ENCODE measurements at places on chromosomes 13 and 19. TPM values are rescaled to one million over a fixed set of nuclear protein-coding genes. Genes with fewer than 3 reads are reported as not detected.

C13orf42 gene
- total RNA-seq = not detected

DNA sequence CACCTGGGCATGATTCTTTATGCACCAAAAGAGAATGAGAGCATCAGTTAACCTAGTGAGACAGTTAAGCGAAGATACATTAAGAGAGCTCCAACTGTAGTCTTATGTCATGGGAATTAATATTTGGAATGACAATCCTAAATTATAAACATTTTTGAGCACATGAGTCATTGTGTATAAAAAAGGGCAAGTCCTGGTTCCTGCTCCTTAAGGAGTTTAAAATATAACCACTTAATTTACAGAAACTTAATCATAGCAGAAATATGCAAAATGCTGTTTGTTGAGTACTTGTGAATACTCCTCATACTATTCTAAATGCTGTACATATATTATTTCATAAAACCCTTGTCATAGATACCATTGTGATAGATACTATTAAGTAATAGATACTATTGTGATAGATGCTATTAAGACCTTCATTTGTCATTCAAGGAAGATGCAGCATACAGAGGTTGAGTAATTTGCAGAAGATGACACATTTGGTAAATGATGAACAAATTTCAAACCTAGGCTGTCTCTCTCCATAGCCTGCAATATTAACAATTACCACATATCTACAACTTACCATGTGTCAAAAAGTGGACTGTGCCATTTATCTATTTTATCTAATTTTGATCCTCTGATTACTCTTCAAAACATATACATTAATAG, 301.0 kb downstream of the TBC1D4 start:
- no peak overlapping the region for H3K27ac ChIP-seq
- H3K4me1 ChIP-seq = no peaks in the 10 kb centered on the region
- no peaks in the 10 kb centered on the region for H3K36me3 ChIP-seq

GRCh38 chr13:80314711-80315653, 25.9 kb downstream of the SPRY2 start:
- no peak overlapping the region for H3K4me3 ChIP-seq
- no peaks in the 10 kb centered on the region for H3K27me3 ChIP-seq
- H3K27ac ChIP-seq = no peak overlapping the region
- no peak for DNase-seq
- H3K4me1 ChIP-seq = no peaks in the 10 kb centered on the region

DNA sequence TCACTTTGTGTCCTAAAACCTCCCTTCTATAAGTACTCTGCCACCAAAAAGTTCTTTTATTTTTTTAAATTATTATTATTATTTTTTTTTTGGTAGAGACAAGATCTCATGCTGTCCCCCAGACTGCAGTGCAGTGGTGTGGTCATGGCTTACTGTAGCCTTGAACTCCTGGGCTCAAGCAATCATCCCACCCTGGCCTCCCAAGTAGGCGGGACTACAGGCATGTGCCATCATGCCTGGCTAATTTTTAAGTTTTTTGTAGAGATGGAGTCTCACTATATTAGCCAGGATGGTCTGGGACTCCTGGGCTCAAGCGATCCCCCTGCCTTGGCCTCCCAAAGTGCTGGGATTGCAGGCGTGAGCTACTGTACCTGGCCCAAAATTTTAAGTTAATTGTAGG, 29.1 kb upstream of the GPI start:
- peaks cover 6% of the 10 kb centered on the region for H3K4me1 ChIP-seq
- no peak overlapping the region for H3K4me3 ChIP-seq
- H3K27ac ChIP-seq = no peak overlapping the region
- H3K27me3 ChIP-seq = no peaks in the 10 kb centered on the region
- H3K36me3 ChIP-seq = peaks cover 22% of the 10 kb centered on the region

DNA sequence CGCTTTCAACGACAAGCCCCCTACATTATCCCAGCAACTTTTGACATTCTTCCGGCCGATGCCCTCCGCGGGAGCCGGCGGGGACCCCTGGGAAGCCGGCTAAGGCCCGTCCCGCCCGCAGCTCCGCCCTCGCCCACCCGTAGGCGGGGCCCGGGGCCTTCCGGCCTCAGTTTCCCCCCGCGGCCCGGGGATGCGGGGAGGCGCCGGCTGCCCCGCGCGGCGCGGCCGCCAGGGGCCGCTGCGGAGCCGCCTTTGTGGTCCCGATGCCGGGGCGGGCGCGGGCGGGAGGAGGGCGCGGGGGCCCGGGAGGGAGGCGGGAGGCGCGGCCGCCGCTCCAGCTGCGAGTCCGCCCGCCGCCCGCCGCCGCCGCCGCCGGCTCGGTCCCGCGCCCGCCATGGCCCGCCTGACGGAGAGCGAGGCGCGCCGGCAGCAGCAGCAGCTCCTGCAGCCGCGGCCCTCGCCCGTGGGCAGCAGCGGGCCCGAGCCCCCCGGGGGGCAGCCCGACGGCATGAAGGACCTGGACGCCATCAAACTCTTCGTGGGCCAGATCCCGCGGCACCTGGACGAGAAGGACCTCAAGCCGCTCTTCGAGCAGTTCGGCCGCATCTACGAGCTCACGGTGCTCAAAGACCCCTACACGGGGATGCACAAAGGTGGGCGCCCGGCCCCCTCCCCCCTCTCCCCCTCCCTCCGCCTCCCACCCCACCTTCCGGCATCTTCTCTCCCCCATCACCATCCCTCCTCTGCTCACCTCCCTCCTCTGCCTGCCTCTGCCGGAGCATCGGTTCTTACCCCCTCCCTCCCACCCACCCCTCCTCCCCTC, at the start of gene CELF5:
CELF5 (plus strand) TSS at position 316 of the 823 bp plus-strand sequence; CDS start at position 395, 79 bp downstream.
- H3K36me3 ChIP-seq = no peaks in the 10 kb centered on the region
- DNase-seq = peak; percentile 24
- H3K4me1 ChIP-seq = no peaks in the 10 kb centered on the region

DNA sequence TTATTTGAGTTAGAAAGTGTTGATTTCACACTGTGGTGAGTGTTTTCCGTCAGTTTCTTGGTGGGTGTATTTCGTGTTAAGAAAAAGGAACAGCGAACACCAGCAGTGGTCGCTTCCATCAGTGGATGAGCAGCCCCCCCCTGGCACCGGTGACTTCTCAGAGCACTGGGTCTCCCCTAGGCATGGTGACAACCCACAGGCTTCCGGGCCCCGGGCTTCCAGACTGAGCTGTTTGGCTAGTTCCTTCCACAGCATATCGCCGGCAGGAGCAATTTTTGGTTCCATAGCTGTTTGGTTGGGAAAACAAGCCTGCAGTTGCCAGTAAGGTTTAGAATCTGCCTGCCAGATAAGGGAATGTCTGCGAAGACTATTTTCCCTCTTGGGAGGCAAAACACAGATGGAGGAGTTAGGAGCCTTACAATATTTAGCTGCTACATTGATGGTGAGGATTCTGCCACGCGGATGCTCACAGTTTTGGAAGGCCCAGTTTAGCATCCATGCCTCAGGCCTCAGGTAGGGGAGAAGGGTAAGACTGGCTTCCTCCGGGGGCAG, 18.7 kb upstream of the ZNF536 start:
- no peak overlapping the region for H3K4me3 ChIP-seq
- DNase-seq = no peak
- no peak overlapping the region for H3K27ac ChIP-seq
- no peaks in the 10 kb centered on the region for H3K36me3 ChIP-seq
- H3K27me3 ChIP-seq = no peaks in the 10 kb centered on the region
- H3K4me1 ChIP-seq = peaks cover 2% of the 10 kb centered on the region

FAM83E gene
- 4.3 TPM for total RNA-seq

B3GLCT gene
- 4.7 TPM for total RNA-seq

DNA sequence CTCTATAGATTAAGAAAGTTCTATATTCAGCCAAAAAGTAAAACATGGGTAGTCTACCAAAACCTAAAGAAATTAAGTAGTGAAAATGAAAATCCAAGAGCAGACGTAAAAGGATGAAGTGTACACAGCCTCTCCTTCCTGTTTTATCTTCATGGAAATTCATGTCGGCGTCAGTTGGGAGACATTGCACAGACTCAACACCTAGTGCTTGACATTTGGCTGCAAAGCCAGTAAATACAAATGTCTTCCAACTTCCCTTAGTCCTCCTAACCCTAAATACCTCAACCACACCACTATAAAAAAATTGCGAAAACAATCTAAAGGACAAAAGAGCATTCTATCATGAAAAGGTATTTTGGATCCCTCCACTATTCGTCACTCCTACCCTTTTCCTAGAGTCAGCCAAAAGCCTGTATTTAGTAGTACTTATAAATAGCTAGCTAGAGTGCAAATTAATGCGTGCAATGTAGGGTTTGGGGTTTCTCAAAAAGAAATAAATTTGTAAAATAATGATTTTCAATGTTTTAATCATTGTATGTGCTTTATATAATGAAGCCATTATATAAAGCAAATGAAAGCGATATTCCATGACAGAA, 56.4 kb upstream of the TRPC4 start:
- H3K27me3 ChIP-seq = no peaks in the 10 kb centered on the region
- no peaks in the 10 kb centered on the region for H3K36me3 ChIP-seq
- H3K4me3 ChIP-seq = no peak overlapping the region
- no peaks in the 10 kb centered on the region for H3K4me1 ChIP-seq
- H3K27ac ChIP-seq = no peak overlapping the region
- DNase-seq = no peak

GRCh38 chr19:48656840-48657474, 11.0 kb upstream of the CA11 start:
- peaks cover 9% of the 10 kb centered on the region for H3K4me1 ChIP-seq
- H3K27me3 ChIP-seq = peaks cover 3% of the 10 kb centered on the region
- no peak overlapping the region for H3K27ac ChIP-seq
- no peak overlapping the region for H3K4me3 ChIP-seq
- no peak for DNase-seq

DNA sequence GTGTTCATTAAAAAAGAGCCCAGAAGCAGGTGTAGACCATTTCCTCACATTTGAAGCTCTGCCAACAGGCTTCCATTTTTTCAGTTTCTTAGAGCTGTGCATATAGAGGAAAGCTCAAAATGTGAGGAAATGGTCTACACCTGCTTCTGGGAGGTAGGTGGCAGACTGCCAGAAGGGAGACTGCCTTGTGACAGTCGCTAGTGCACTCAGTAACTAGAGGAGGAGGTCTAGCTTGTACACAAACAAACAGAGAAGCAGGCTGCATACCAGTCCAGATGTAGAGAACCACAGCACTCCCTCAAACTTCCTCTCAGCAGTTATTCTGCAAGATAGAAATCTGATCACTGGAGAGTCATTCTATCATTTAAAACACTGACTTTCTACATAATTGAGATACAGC, 800.2 kb downstream of the EFNB2 start:
- H3K4me3 ChIP-seq = no peak overlapping the region
- no peaks in the 10 kb centered on the region for H3K36me3 ChIP-seq
- H3K27me3 ChIP-seq = no peaks in the 10 kb centered on the region
- DNase-seq = no peak
- no peaks in the 10 kb centered on the region for H3K4me1 ChIP-seq

GRCh38 chr13:90830782-90831181, 516.7 kb upstream of the MIR17HG start:
- no peaks in the 10 kb centered on the region for H3K4me1 ChIP-seq
- H3K36me3 ChIP-seq = no peaks in the 10 kb centered on the region
- H3K27me3 ChIP-seq = no peaks in the 10 kb centered on the region
- DNase-seq = no peak

Data from activated T-helper 2 cell treated with anti-CD3 and anti-CD28 coated beads, Interferon-gamma antibody, Interleukin-2, Interleukin-4, amounts not matched to agents 10 μg/mL and 5 μg/mL and 100 μg/mL, durations not matched to agents 14 hours and 24 hours and 36 hours (primary cell).